ENCODE measurements at places on chromosomes 7 and 10.

DNA sequence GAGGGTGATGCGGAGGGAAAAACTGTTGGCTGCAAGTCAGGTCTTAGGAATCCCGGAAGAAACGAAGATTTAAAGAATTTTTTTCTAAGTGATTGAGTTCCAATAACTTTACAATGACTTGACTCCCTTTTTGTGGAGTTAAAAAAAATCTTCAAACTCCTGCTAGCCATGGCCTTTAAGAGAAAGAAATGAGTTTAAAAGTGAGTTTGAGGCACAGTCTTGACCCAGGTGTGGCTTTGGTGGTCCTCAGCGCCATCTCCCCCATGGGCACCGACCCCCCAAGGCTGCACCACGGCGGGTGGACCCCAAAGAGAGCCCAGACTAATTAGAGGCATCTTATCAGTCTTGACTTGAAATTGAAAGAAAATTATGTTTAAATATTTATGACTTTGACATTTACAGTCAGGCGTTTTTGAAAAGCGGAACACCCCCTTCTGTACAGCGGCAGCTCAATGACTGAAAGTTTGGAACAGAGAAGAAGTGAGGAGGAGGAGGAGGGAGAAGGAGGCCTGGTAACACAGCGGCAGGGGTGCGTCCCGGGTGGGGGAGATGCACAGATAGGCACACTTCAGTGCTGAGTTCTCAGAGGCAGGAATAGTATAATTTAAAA lies 349.6 kb downstream of the DNAJB6 start:
- no peak for DNase-seq

GRCh38 chr10:79057481-79058275 lies 11.1 kb upstream of the ZMIZ1 start:
- DNase-seq = no peak

- DNase-seq = no peak
Measured at GRCh38 chr10:3115685-3116084, 48.3 kb downstream of the PFKP start.

- no peak for DNase-seq
Measured at GRCh38 chr7:127035203-127035849, 217.4 kb downstream of the GRM8 start.

DNA sequence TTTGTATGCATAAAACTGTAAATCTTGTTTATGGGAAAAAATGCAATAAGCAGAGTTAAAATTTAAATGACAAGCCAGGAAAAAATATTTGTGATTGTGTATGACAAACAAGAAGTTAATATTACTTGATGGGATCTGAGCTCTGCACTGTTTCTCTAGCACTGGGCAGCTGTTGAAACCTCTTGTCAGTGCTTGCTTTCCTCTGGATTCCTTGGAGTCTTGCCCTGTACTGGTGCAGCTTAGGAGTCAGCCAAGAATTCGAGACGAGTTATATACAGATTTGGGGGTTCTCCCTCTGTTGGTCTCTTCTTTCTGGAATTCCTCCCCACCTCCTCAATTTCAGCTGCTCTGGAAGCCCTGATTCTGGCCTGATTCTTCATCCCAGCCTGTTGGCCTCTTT lies 24.3 kb upstream of the OPN4 start:
- no peak for DNase-seq

DNA sequence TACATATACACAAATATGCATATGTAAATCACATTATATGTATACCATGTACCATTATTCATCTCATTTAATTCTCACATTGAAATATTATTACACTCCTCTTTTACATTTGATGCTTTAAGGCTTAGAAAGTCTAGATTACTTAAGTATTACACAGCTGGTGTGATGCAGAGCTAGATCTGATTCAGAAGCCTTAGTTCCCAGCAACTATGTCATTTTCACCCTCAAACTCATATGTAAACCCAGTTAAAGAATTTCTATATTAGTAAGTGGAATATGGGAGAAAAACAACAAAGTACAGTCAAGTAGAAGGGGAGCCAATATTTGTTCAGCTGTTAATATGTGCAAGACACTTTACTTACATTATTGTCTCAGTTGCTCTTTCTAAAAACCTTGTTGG lies 74.3 kb upstream of the CSTF2T start:
- DNase-seq = no peak

DNA sequence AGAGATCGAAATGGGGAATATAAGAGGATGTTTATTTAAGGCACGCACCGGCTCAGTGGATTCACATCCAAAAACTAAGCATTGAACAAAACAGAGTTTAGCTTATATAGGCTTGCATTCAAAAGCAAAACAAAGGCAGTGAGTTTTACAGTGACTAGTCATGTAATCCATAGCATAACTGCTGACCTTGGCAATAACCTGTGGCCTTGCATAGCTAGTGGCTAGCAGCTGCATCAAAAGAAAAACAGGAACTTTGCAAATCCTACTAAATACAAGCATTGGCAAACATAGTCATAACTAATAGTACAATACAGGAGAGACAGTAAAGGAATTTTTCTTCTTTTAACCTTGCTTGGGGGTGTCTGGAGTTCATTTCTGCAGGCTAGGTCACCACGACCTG lies 9.7 kb upstream of the ZNF485 start:
- DNase-seq = no peak

DNA sequence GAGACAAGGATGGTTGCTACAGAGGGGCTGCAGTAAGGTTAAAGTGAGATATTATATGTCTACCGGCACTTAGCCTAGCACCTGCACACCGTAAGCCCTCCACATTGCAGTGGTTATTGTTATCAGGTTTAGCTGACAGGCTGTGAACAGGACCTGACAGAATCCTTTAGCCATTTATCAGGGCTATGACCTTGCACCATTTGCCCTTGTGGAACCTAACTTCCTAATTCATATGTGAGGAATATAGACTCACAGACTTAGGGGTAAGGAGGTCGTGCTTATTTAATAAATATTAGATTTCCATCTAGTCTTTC lies 10.1 kb downstream of the NCOA4 start:
- DNase-seq = no peak

DNA sequence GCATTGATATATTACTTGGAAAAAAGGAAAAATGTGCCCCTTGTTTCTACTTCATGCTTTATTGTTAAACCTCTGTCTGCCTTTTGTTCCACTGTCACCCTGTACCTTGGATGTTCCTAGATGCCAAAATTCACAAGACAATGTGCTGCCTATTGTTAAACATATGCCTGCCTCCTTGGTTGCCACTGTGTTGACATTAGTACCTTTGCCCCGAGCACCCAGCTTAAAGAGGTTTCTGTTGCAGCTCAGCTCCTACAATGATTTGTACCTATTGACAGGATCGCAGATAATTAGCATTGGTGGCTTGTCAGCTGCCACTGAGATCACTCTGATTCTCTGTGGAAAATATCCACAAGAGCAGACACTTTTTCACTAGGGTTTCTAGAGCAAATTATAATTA lies 188.0 kb downstream of the KCND2 start:
- DNase-seq = no peak

GRCh38 chr7:30968294-30968693 lies 4.5 kb downstream of the GHRHR start:
- no peak for DNase-seq

Measured in AG08395 (cell line).